Right hindlimb (tissue), 1 donor: ENCODE measurements at places on chromosomes 5 and 9.

DNA sequence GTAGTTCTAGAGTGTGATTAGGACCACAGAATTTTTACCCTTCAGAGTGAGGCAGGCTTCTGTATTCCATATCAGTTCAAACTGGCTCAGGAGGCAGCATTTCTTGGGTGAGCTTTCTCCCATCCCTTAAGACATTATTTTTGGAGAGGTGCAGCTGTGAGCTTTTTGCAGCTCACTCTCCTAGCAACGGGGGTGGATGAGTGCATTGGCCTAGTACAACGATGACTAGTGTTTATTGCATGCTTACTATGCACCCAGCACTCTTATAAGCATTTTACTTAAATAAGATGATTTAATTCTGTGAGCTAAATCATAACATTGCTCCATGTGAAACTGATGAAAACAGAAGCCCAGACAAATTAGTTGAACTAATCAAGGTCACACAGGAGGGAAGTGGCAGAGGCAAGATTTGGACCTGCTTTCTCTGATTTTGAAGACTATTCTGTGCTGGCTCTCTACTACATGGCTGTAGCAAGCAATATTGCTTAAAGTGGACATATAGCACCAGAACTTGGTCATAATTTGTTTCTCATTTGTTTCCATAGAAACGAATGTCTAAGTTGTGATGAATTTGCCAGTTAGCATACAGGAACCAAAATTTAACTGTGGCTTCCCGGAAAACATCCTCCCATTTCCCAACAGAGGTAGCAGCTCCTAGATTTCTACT is 372.1 kb upstream of the RIOK2 start:
- DNase-seq = peak; percentile 38

DNA sequence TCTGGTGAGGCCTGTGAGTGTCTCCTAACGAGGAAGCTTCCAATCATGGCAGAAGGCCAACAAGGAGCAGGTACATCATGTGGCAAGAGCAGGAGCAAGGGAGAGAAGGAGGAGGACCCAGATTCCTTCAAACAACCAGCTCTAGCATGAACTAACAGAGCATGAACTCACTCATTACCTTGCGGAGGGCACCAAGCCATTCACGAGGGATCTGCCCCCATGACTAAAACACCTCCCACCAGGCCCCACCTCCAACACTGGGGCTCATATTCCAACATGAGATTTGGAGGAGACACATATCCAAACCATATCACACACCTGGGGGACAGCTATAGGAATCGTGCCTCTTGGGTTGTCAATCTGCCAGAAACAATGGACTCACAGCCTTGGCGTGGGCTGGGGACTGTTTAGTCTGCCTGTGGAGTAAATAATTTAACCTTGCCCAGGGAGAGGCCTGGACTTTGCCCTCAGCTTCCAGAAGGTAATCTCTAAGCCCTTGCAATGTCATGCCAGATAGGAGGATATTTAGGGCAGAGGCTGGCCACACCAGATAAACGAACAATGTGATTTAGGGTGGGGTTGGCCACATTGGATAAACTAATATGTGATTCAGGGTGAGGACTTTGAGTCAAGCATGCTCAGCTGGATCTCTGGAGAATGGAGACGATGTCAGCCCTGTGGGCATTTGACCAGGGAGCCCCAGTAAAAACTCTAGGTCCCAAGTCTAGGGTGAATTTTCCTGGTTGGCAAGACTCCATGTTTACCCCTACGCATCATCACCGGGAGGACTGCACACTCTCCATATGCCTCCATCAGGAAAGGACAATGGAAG is 13.6 kb upstream of the VDAC1 start:
- DNase-seq = no peak

DNA sequence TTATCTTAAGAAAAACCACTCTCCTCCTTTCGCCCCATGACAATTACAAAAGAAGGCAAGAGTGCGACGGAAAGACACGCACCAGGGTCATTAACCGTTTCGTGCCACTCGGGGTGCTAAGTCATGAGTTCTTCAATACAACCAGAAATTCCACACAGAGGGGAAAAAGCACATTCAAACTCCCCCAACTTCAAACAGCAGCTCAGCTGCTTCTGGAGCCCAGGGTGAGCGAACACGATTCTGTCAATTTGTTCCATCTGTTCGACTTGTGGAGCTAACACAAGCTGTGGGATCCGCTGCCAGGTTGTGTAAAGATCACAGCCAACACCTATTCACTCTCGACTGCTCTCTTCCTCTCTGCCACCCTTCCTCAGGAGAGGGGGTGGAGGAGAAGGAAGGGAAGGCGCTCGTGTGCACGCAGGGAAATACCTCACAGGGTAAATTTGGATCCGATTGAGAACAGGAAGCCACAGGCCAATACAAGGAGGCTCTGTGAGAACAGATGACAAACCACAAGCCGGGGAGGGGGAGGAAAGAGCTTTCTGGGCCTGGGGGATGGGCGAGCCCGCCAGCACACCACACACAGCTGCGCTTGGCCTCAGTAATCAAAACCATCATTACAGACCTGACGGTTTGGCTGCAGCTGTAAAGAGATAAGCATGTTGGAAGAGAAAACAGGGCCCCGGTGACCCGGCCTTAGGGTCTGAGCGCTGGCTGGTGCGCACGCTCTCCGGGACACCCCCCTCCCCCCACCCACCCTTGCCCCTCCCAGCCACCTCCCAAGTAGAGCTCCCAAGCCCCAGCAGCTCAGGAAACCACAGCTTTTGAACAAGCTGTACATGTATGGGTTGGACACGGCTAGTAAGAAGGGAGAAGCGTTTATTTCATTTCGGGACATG is 54.3 kb downstream of the PTCH1 start:
- peak; percentile 92 for DNase-seq

- DNase-seq = no peak
Observed at GRCh38 chr5:109655841-109656240, 33.9 kb upstream of the MAN2A1 start.

DNA sequence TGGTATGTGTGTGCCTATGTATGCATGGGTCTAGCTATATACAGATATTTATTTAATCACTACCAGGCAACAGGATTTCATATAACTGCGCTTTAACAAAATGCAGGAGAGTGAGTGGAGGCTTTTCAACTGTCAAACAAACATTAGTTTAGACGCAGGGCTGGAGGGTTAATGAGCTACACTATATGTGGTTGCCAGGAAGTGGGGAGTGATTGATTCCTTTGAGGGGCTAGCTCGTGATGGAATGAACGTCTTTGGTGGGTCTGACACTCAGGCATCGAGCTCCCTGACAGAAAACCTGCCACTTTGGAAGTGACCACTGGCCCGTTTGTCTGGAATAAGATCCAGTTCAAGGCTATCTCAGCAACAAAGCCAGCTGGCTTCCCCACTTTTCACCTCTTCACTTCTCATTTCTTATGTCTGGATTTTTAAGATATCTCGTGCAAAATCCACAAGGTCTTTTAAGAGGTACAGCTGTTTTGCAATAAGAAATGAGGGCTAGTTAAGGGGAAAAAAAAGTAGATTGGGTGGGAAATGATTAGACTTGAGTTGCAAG is 78.0 kb downstream of the CFAP77 start:
- DNase-seq = no peak

DNA sequence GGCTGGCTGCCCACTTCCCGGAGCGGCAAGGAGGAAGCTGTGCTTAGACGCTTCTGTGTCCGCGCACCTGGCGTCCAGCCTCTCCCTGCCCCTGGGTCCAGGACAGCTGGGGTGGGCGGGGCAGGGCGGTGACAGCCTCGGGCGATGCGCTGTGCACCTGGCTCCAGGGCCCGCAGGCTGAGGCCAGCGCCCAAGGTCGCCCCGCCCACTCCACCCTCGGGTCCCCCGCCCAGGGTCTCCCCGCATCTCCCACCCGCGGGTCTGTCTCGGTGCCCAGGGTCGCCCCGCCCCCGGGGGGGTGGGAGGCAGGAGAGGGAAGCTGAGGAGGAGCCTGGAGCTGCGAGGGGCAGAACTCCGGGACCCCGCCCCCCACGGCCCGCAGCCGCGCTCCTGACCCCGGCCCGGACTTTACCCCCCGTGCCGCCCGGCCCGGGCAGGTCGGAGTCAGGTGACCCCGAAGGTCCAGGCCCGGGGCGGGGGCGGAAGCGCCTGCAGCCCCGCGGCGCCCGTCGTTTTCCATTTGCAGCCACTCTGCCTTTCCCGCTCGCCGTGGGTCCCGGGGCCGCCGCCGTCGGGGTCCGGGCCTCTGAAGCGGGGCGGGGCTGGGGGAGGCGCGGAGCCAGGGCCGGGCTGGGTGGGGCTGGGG is at the start of gene ENTPD8:
TSS of gene ENTPD8 (minus strand) at position 69 of the 646 bp plus-strand sequence. CDS start 3,072 bp downstream, outside the sequence.
- peak; percentile 79 for DNase-seq

- no peak for DNase-seq
Observed at GRCh38 chr5:150765011-150765798, 6.4 kb upstream of the DCTN4 start.

- DNase-seq = no peak
Observed at GRCh38 chr5:81545911-81546310, 152.0 kb upstream of the ACOT12 start.

GRCh38 chr9:125904155-125904851 is 157.1 kb downstream of the PBX3 start:
- DNase-seq = no peak

- DNase-seq = no peak
Observed at GRCh38 chr5:179357031-179357430, 11.8 kb upstream of the ADAMTS2 start.

GRCh38 chr5:25107853-25108252 is 463.1 kb upstream of the CDH10 start:
- DNase-seq = no peak

DNA sequence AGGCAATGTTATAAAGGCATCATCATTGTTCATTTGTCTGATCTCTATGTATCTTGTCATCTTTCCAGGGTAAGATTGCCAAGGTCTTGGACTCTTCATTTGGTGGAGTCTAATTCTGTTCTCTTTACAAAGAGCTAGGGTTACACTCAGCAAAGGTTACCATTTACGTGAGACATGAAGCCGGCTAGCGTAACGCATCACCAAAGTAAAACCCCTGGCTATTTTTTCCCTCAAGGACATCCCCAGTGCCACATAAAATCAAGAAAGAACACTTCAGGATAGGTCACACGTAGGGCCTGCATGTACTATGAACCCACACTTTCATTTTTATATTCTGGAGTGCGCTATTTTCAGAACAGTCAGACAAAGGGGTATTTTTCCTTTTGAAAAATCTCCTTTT is 20.0 kb upstream of the MYOT start:
- DNase-seq = no peak

- no peak for DNase-seq
Observed at GRCh38 chr9:132789719-132790118, 88.4 kb downstream of the AK8 start.

- peak; percentile 70 for DNase-seq
Observed at GRCh38 chr5:169914766-169915165, 65.5 kb downstream of the INSYN2B start.

- DNase-seq = no peak
Observed at GRCh38 chr9:127361561-127361960, 35.4 kb upstream of the SLC2A8 start.

GRCh38 chr5:38211354-38211710 is 47.0 kb upstream of the EGFLAM start:
- DNase-seq = no peak

DNA sequence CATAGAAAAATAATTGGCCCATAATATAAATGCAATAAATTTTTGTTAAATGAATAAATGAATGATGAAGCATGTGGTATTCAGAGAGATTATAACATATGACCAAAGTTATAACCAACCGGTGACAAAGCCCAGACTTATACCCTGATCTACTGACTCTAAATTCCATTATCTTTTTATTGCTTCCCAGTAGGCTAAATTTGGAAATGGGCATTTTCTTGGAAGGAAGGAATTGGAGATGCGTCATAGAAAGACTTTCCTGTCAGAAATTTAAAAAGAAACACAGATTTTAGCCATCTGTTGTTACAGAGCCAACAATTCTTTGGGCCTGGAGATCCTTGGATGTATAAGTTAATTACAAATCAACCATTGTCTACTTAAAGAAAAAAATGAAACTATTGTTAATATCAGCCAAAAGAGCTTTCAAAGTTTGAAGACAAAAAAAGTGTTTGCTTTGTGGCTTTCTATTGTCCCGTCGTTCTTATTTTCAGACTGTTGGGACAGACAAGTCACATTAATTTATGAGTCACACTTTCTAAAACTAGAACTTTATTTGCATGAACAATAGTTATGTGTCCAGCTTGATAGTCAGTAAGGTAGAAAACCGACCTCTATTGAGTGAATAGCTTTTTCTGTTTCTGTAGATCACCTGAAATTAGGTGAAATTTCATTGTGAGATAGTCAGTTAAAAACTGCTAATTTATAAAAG is 428.7 kb downstream of the GABRG2 start:
- no peak for DNase-seq

DNA sequence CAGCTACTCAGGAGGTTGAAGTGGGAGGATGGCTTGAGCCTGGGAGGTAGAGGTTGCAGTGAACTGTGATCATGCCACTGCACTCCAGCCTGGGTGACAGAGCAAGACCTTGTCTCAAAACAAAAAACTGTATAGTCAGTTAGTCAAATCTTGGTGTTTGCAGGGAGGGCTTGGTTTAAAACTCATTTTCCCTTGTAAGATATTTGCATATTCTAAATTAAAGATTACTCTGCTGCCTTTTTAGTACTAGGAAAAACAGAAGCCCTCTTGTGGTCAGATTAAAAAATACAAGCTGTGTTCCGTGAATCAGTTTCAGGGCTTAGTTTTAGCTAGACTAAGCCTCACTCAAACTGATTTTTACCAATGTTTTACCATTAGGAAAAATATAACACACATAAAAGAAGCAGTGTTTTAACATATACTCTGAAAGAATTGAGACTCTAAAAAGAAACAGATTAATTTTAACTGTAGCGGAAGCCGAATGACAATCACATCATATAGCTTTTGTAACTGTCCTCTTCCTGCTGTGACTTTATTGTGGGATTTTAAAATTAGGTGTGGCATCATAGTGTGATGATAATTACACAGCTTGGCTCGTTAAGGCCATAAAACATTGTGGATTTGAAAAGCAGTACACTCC is 84.9 kb upstream of the BASP1 start:
- no peak for DNase-seq

GRCh38 chr9:38621434-38622287 is 1.3 kb upstream of the ANKRD18A start:
- peak; percentile 38 for DNase-seq

- DNase-seq = no peak
Observed at GRCh38 chr9:32627394-32627954, 8.0 kb downstream of the TAF1L start.

DNA sequence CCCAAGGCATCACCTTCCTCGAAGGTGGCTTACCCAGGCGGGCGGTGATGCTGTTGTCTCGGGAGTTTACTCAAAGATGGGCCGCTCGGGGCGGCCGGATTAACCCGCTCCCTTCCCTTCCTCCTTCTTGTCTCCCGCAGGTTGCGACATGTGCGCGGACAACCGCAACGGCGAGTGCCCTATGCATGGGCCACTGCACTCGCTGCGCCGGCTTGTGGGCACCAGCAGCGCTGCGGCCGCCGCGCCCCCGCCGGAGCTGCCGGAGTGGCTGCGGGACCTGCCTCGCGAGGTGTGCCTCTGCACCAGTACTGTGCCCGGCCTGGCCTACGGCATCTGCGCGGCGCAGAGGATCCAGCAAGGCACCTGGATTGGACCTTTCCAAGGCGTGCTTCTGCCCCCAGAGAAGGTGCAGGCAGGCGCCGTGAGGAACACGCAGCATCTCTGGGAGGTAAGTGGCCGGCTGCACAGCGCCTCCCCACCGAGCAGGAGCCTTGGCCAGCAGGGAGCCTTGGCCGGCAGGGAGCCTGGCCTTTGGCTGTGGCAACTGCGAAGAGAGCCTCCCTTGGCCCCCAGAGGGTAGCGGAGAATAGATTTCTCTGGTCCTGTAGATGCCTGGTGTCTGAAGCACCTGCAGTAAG is 10.6 kb downstream of the PRDM6 start:
- DNase-seq = no peak
